ENCODE measurements at places on chromosomes 7 and 10.

DNA sequence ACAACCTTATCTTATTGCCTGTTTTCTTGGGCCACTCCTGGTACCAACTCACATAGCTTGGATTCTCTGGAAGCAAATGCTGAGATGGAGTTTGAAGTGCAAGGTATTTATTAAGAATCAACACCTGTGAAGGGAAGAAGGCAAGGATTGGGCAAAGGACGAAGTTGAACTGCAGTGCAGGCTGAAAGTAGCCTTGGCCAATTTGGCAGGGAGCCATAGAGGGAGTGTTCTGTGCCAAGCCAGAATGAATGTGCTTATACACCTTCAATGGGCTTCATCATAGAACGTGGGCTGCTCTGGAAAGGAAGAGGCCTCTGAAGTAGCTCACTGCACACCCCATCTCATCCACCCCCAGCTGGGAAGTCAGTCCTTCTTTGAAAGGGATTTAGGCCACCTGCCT, 79.8 kb upstream of the IFRD1 start:
- DNase-seq, result no peak

GRCh38 chr7:129739427-129739826, 127.9 kb downstream of the NRF1 start:
- DNase-seq, result no peak

DNA sequence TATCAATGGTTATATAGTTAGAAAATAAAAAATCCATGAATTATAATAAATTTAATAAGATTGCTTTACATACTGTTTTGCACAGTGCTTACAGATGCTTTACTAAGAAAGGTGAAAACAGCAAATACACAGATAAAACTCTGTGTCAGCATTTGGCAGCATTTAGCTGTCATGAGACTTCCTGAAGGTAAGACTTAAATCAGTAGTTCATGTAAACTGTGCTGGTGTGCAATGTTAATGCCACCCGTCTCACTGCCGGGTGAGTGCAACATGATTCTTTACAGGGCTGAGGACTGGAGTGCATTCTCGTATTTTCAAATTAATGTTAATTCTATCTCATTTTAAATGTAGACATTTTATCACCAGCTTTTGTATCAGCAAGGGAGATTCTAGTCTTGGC, 326.2 kb upstream of the POT1 start:
- DNase-seq, result no peak

DNA sequence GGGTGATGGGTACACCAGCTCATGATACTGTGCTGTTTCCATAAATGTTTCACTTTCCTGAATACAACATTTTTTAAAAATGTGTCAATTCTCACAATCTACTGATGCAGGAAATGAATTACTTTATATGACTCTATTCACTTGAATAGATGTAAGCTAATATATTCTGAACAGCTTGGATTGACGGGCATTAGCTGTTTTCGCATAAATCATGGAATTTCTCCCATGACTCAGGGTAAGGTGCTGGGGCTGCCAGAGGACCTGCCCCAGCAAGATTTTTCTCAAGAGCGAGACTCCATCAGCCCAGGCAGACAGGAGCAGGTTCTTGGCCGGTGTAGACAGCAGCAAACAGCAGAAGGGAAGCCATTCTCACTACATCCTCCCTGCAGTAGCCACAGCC, 107.1 kb downstream of the PFKFB3 start:
- no peak for DNase-seq

GRCh38 chr7:20141666-20142065, 75.5 kb downstream of the MACC1 start:
- no peak for DNase-seq

- DNase-seq, result no peak
Observed at GRCh38 chr10:132548106-132548823, 10.7 kb downstream of the INPP5A start.

GRCh38 chr7:90570373-90570959, 25.7 kb upstream of the CDK14 start:
- no peak for DNase-seq

- no peak for DNase-seq
Observed at GRCh38 chr10:45374350-45375052, 485 bp downstream of the ALOX5 start.

GRCh38 chr7:158586499-158587161, 993 bp downstream of the PTPRN2 start:
- DNase-seq, result no peak

DNA sequence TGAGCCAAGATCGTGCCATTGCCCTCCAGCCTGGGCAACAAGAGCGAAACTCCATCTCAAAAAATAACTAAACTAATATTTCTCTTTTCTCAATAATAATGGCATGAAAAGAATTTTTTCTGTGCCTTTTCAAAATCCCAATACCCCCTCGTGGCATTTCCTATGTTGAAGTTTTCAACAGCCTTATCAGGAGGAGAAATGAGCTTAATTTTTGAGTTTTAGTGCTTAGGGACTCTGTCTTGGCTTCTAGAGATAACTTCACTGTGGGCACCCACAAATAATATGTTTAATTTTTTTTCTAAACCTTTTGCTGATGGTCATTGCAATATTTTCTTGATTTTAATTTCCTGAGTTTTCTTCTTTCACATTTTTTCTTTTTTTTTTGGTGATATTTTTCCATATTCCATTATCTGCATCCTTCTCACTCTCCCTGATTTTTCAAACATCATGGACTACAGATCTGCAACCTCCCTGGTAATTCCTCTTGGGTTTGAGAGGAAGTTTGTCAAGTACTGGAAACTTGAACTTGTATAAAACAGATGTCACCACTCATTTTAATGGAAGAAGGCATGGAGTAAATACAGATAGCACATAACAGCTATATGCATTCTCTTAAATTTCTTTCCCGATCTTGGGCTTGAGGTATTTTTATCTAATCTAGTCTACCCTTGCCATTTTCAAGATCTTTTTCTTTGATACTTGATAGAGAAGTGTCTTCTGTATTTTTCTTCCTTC, 84.0 kb downstream of the KAT6B start:
- no peak for DNase-seq

GRCh38 chr7:5418285-5418582, 5.4 kb downstream of the TNRC18 start:
- no peak for DNase-seq

Measured in caudate nucleus (tissue), 63 donors.